ENCODE measurements at places on chromosomes 7 and 10. TPM values are rescaled to one million over a fixed set of nuclear protein-coding genes. Genes with fewer than 3 reads are reported as not detected.

DNA sequence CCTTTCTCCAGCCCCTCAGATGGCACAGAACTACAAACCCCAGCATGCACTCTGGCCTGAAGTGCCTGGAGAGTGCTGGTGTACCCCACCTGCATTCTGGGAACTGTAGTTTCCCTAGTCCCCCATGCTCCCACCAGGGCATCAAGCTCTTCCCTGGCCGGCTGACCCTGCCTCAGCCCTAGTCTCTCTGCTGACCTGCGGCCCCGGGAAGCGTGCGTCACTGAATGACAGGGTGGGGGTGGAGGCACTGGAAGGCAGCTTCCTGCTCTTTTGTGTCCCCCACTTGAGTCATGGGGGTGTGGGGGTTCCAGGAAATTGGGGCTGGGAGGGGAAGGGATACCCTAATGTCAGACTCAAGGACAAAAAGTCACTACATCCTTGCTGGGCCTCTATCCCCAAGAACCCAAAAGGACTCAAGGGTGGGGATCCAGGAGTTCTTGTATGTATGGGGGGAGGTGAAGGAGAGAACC, 2.1 kb downstream of the NOS3 start:
- DNase-seq = no peak

- no peak for DNase-seq
Measured at GRCh38 chr7:1492221-1492620, 12.0 kb downstream of the INTS1 start.

DNA sequence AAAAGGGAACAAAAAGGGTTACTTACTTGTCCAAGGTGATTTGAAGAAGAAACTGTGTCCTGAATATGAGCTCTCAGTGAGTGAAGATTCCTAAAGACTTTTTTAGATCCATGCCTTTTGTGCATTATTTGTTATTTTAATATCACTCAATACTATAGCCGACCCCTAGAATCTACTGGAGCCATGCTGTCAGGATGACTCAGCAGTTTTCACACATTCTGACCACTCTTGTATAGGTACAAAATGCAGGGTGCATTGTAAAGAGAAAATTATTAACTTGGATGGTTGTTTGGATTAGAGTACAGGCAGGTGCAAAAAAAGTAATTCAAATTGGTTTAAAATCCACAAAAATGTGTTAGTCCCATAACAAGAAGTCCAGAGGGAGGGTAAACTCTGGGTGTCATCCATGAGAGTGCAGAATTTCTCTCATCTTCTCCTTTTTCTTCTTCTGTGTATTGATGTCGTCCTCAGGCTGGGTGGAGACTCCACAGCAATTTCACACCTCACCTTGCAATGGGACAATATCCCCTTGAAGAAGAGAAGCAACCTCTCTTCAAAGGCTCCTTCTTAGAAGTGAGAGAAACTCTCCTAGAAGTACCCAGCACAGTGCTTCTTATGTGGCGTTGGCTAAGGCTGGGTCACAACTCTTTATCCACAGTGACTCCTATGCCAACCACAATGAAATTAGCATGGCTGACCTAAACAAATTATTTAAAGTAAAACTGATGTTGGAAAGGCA, 75.6 kb downstream of the AKR1C4 start:
- DNase-seq = no peak

DNA sequence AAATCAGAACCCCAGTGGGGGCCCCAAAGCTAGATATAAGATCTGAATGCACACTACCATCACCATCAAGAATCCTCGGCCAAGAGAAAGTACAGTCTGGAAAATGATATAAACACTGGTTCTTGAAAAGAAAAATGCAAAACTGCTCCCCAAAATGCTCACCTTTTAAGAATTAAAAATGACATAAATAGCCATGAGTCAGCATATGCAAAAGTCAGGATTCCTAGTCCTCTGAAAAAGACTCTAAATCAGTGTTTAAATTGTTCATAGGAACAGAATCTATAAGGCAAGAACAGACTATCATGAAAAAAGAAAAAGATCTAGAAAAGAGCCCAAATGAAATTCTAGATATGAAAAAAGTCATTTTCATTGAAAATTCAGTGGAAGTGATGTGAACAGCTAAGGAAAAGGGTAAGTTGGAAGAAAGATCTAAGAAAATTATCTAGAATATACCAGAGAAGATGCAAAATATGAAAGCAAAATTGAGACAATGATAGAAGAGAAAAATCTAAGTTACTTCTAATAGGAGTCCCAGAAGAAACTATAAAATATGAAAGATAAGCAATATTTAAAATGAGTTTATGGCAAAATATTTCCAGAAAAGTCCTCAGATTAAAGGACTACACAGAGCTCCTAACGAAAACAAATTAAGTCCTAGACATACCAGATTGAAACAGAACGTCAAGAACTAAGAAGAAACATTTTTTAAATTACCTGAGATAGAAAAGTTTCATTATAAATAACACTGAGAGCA, 18.9 kb downstream of the HNRNPA2B1 start:
- no peak for DNase-seq

DNA sequence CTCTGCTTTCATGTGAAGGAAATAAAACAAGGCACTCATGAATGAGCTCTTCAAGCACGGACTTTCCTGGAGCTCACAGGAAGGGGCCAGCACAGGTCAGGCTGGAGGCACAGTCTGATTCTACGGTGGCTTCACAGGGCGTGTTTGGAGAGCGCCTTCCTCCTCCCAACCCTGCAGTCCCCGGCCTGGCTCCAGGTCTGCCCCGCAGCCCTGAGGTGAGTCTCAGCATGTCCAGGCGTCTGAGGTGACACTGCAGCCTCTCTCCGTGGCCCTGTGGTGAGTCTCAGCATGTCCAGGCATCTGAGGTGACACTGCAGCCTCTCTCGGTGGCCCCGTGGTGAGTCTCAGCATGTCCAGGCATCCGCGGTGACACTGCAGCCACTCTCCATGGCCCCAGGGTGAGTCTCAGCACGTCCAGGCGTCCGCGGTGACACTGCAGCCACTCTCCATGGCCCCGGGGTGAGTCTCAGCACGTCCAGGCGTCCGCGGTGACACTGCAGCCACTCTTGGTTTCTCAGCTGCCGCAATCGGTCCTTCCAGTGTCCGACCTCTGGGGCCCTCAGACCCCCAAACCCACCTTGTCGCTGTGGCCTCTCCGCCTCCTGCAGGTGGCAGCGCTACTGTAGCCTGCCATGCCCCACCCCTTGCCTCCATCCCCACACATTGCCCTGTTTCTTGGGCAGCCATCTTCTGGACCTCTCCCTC, 381.7 kb downstream of the DNAJB6 start:
- no peak for DNase-seq

- no peak for DNase-seq
Measured at GRCh38 chr7:26186364-26187311, 13.9 kb downstream of the HNRNPA2B1 start.

GRCh38 chr7:131945313-131945911, 389.0 kb upstream of the PODXL start:
- DNase-seq = no peak

GRCh38 chr7:27918503-27918902, 178.5 kb downstream of the TAX1BP1 start:
- DNase-seq = no peak

GRCh38 chr10:69483963-69484362, 32.7 kb downstream of the TSPAN15 start:
- no peak for DNase-seq

- no peak for DNase-seq
Measured at GRCh38 chr10:48317321-48317990, 11.0 kb downstream of the MAPK8 start.

DNA sequence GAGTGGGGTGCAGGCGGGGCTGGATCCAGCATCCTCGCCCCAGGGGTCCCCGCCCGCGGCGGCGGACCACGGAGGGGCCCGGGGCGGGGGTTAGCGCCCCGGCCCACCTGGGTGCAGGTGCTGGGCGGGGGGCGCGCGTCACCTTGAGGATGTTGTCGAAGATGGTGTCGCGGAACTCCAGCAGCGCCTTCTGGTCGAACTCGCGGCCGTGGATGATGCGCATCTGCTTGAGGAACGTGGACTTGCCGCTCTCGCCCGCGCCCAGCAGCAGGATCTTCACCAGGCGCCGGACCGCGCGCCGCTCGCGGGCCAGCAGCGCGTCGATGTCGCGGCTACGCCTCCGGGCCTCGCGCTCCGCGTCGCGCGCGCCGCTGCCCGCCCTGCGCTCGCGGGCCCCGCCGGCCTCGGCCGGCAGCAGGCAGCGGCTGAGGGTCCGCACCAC, 376 bp downstream of the GNA12 start:
- no peak for DNase-seq

DNA sequence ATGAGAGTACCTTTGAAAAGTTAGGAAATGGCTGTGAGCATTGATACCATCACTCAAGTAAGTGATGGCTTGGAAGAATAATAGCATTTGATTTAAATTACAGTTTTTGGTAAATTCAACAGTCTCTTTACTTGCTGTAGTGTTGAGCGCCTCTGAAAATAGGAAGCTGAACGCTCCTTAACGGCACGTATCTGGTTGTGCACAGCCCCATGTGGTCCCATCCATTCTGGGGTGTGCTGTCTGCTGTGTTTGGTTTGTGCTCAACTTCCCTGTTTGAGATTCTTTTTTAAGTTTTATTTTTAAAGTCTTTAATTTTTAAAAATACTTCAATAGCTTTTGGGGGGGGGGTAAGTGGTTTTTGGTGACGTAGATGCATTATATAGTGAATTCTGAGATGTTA, 51.5 kb downstream of the DNAJB6 start:
- no peak for DNase-seq

DNA sequence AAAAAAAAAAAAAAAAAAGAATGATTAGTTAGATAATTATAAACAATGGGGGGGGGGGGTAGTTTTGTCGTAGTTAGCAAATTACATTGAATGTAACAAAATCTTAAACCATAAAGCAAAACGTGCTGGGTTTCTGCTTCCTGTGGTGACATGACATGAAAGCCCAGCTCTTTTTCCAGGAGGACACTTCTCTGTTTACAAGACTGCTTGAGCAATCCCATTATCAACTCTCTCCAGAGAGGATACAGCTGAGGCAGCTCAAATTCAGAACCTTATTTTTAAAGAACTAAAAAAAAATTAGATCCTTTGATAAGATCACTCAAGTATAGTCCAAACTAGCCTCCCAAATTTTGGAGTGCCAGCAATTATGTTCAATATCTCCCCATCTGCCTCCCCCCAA, 58.6 kb downstream of the ADRB1 start:
- no peak for DNase-seq

- no peak for DNase-seq
Measured at GRCh38 chr10:24382979-24383663, 174.2 kb downstream of the KIAA1217 start.

- DNase-seq = no peak
Measured at GRCh38 chr7:149093228-149093627, 2.7 kb upstream of the ZNF786 start.

- DNase-seq = no peak
Measured at GRCh38 chr7:1850976-1851571, 181.0 kb downstream of the ELFN1 start.

DNA sequence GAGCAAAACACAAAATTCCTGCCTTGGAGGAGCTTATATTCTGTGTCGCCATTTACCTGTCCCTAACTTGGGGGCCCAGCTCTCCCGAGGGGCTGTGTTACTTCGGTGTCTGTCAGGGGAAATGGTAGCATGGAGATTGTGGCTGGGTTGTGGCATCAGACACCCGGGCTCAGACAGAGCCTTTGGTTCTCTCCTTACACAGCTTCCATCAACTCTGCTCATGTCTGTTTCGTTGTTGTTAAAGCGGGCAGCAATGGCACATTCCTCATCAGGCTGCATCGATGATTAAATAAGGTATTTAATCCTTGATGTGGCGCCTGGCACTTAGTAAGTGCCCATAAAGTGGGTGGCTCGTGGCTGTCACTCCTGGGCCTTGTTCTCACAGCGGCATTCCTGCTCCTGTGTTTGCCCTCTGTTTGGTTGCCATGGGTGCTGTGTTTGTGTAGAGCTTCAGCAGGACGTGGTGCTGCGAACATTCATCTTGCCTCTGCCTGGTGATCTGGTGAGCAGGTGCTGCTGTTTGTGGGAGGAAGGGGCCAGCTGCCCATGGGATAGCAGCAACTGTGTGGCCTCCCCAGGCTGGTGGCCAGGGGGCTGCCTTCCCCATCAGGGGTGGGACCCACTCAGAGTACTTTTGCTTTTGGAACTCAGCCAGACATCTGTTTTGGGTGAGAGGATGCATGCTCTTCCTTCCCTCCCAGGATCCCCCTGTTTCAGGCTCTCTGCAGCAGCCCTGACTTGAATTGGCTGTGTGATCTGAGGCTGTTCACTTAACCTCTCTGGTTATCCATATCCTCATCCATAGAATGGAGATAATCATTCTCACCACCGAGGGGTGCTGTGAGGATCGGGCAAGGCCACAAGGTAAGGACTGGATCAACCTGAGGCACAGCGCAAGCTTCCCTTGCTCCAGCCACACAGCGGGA, 207.2 kb upstream of the SVIL start:
- DNase-seq = no peak

DNA sequence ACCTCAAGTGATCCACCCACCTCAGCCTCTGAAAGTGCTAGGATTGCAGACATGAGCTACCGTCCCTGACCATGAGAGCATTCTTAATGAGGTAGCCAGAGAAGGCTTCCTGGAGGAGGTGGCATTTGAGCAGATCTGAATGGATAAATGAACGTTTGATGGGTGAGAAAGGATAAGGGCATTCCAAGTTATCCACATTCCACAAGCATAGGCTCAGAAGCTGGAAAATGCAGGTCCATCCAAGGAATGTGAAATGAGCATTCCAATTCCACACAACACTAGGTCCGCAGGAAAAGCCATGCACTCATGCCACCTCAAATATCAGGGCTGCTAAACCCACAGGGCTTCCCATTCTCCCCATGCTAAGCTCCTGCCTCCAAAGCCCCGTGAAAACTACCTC, 17.0 kb downstream of the TMEM130 start:
- DNase-seq = no peak

DNA sequence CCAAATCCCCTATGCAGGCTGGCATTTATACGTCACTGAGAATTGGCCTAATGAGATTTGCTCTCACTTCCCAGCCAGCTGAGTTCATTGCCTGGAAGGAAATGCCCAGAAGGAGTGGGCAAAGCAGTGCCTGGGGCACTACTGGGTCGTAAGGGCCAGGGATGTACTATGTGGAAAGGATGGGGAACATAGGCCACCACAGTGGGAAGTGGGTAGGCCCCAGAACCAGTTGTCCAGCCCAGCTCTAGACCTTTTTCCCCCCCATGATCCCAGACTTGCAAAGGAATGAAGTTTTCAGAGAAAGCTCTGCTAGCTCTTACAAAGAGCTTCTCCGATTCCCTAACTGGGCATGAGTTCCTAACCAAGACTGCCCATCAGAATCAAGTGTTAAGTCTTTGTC, 13.9 kb downstream of the TRPV5 start:
- no peak for DNase-seq

SLIT1 gene
- total RNA-seq = 0.24 TPM

SMC3 gene
- total RNA-seq = 41.1 TPM

SLC26A5 gene
- total RNA-seq = not detected

ECHDC3 gene
- total RNA-seq = 12.5 TPM

ADCYAP1R1 gene
- total RNA-seq = not detected

CHST3 gene
- total RNA-seq = not detected

HEPACAM2 gene
- not detected for total RNA-seq

PILRA gene
- total RNA-seq = 2.2 TPM

NXPH1 gene
- not detected for total RNA-seq

CYP17A1 gene
- total RNA-seq = not detected

GDF2 gene
- total RNA-seq = not detected
